ENCODE measurements at places on chromosomes 7 and 10.

- DNase-seq, result no peak
Observed at GRCh38 chr10:96922978-96923948, 91.2 kb downstream of the LCOR start.

- DNase-seq, result no peak
Observed at GRCh38 chr7:66776800-66777442, 36.4 kb downstream of the RABGEF1 start.

GRCh38 chr10:43890124-43890523, 241.4 kb upstream of the ZNF32 start:
- DNase-seq, result no peak

DNA sequence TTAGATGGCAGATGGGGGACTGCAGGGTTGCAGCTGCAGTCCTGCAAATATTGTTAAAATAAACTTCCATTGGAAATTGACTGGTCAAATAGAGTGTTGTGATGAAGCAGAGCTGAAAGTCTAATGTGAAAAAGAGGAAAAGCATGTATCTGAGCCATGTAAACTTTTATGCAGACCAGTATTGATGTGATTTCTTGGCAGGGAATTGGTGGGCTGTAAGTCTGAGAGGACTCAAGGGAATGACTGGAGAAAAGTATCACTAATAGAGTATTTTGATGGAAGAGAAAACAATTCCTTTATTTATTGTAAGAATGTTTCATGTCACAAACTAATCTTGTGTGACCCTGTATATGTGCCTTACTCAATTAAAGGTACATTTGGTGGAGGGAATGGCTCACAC, 155.5 kb downstream of the PPP1R9A start:
- DNase-seq, result no peak

- DNase-seq, result no peak
Observed at GRCh38 chr7:31020161-31020560, 31.9 kb upstream of the ADCYAP1R1 start.

DNA sequence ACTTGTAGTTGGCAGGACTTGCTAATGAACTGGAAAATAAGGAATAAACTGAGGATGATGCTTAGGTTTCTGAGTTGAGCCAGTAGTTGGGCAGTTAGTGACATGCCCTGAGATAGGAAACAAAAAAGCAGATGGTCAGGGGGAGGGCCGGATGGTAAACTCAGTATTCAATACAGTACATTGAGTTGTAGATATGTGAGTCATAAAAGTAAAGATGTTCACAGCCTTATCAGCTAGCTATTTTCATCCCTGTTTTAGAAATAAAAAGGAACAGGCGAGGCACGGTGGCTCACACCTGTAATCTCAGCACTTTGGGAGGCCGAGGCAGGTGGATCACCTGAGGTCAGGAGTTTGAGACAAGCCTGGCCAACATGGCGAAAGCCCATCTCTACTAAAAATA, 22.2 kb upstream of the NRBF2 start:
- no peak for DNase-seq

- no peak for DNase-seq
Observed at GRCh38 chr7:95800787-95801186, 28.4 kb downstream of the DYNC1I1 start.

DNA sequence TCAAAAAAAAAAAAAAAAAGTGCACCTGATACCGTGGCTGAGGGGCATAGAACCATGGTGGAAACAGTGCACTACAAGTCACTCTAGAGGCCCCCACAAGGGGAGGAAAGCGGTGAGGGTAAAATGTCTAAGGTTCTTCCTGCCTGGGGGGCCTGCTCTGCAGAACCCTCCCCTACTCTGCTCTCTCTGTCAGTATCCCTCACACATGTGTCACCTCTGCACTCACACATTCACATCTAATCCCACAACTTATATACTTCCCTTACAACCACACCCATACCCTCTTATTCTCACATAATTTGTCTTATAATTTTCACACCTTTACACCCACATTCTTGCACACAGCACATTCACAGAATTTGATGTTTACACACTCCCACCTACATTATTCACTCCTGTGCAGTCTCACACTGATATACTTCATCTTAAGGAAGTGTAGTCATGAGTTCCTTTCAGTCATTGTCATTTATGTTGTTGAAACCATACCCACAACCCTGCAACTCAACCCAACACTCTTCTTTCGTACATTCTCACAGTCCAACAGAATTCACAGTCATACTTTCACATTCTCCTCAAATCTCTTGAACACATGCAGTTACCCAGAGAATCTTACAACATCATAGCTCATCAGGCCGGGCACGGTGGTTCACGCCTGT, 68.0 kb upstream of the PAX2 start:
- DNase-seq, result no peak

Measured in GM04504 (cell line).